Stimulated activated CD8-positive, alpha-beta memory T cell treated with anti-CD3 and anti-CD28 coated beads, Interleukin-7, amount 100 ng/mL, for 1 hour (primary cell): ENCODE measurements at places on chromosomes 5 and 9.

DNA sequence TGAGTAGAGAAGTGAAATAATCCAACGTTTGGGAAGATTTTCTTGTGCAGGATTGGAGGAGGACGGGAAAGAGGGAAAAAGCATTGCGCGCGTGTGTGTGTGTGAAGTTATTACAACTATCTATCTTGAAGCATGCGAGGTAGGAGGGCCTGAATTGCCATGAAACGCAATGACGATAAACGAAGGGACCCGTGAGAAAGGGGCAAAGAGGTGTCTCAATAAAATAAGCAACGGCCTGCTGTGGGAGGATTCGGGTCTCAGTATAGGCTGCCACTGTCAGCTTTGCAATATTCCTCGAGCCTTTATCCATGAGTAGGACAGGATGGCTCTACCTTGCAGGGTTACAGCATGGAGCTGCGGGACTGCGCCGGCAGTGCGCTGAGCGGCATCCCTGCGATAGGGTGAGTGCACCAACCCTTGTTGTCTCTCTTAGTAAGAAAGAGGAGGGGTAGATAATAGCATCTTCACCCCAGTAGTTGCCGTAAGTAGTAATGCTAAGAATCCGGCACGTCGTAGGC is 631 bp upstream of the RCL1 start:
- DNase-seq = no peak

- no peak for DNase-seq
Observed at GRCh38 chr5:129246088-129246487, 151.5 kb downstream of the ISOC1 start.

GRCh38 chr9:121573717-121574485 is 74.3 kb upstream of the GGTA1 start:
- DNase-seq = no peak

DNA sequence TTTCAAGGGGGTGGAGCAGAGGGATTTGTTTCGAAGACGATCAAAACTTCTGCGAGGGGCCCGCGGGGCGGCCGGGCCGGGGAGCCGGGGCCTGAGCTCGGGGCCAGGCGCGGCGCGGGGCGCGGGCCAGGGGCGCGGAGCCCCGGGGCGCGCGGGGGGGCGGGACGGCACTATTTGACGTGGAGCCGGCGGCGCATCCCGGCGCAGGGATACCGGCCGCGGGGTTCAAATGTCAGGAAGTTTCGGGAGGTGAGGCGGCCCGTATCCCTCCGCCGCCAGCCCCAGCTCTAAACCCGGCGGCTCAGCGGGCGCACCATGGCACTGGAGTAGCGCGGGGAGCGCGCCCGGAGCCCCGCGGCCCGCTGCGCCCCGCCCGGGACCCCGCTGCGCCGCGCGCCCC is at the start of gene LMX1B:
Gene LMX1B, plus strand, starts transcription at position 278 of the 400 bp plus-strand sequence. CDS start 522 bp downstream, outside the sequence.
- no peak for DNase-seq

DNA sequence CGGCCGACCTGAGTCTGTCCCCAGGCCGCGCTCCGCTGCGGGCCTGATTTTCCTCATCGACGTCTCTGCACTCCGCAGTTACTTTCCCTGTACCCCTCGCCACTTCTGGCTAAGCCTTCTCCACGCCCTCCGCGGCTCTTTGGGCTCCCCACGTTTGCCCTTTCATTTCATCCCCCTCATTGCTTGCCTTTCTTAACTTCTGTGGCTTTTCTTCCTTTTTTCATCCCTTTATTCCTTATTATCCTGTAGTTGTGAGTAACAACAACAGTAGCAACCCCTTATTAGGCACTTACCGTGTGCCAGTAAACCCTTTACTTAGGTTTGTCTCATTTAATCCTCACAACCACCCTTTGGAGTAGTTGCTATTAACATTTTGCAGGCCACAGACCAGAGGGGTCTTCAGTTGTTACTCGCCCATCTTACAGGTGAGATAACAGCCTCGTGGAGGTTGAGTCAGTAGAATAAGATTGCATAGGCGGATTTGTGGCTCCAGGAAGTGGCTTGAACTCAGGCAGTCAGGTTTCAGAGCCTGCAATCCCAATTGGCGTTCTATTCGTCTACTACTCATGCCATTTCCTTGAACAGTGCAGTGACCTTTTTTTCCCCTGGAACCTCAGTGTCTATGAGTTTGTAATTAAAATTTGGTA is 724 bp downstream of the TCERG1 start:
- no peak for DNase-seq

DNA sequence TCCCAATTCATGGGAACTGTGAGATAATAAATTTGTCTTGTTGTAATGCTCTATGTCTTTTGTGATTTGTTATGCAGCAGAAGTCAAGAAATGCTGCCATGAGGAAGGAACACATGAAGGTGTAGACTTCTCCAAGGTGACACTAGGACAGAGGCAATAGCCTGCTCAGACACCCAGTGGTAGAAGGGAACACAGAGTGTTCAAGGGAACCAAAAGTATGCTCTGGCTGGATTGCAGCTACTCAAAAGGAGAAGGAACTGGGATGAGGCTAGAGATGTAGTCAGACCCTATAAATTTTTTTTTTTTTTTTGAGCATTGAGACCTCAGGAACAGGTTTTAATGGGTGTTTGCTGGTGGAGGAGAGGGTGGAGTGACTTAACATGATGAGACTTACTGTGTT is 232.5 kb downstream of the PARP8 start:
- no peak for DNase-seq

DNA sequence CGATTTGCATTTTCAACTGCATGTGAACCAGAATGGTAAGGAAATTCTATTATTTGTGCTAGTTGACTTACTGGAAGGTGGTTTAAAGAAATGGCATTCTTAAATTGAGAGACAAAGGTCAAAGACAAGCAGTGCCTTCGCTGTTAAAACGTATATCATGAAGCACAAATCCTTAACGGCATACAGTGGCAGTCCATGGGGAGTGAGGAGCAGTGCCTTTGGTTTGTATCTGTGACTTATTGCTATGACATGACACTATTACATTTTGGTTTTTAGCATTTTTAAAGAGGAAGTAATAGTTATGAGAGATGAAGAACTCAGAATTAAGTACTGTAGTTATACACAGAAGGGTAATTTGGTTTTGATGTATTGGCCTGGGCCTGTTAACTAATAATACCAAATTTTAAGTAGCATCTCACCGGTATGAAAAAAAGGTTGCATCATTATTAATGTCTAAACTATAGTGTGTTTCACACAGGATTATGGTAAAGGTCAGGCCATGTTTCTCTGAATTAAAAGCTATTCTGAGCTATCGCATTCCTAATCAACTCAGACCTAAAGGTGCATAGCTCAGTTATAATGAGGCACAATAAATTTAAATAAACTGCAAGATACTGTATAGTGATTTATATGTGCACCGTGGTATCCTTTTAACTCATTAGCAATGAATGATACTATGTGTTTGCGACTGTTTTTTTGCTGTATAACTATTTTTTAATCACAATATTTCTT is 339.8 kb upstream of the ARRDC3 start:
- DNase-seq = no peak

- no peak for DNase-seq
Observed at GRCh38 chr5:83937837-83938236, 217.2 kb upstream of the HAPLN1 start.

- DNase-seq = no peak
Observed at GRCh38 chr5:164002214-164002613, 496.8 kb downstream of the MAT2B start.

- DNase-seq = no peak
Observed at GRCh38 chr5:23506329-23507236, 826 bp upstream of the PRDM9 start.

- DNase-seq = no peak
Observed at GRCh38 chr9:97525451-97525850, 24.0 kb downstream of the TMOD1 start.

- no peak for DNase-seq
Observed at GRCh38 chr5:88778736-88779135, 104.2 kb downstream of the MEF2C start.

- DNase-seq = no peak
Observed at GRCh38 chr9:101265261-101265660, 119.5 kb downstream of the BAAT start.

GRCh38 chr5:80761176-80761575 is 106.4 kb upstream of the DHFR start:
- DNase-seq = no peak

DNA sequence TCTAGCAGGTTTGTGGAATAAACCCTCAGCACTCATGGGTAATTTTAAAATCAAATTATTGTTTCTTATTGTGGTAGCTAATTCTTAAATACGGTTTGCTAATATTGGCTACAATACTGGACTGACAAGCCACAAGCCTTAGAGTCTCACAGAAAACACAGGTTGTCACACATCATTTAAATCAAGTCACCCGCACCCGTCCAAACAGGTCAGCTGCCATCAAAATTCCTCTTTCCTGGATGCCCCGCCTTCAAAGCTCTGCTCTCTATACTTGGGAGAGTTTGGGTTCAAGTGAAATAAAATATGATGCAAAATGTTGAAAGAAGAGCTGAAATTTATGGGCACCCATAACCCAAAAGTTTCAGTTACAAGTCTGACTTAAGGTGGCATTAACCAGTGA is 12.3 kb upstream of the SUSD1 start:
- DNase-seq = no peak

DNA sequence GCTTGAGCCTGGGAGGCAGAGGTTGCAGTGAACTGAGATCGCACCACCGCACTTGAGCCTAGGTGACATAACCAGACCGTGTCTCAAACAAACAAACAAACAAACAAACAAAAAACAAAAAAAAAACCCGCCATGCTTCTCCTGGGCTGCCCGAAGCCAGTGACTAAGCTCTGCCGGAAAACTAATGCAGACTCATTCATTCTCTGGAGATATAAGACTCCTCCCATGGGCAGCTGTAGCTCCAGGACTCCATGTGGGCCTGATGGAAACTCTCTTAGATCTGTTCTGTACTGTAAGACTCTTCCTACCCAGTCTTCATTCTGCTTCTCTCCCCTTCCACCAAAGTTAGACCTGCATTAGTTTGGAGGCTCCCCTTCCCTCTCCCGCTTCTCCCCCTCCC is 11.1 kb downstream of the GLDC start:
- DNase-seq = no peak

DNA sequence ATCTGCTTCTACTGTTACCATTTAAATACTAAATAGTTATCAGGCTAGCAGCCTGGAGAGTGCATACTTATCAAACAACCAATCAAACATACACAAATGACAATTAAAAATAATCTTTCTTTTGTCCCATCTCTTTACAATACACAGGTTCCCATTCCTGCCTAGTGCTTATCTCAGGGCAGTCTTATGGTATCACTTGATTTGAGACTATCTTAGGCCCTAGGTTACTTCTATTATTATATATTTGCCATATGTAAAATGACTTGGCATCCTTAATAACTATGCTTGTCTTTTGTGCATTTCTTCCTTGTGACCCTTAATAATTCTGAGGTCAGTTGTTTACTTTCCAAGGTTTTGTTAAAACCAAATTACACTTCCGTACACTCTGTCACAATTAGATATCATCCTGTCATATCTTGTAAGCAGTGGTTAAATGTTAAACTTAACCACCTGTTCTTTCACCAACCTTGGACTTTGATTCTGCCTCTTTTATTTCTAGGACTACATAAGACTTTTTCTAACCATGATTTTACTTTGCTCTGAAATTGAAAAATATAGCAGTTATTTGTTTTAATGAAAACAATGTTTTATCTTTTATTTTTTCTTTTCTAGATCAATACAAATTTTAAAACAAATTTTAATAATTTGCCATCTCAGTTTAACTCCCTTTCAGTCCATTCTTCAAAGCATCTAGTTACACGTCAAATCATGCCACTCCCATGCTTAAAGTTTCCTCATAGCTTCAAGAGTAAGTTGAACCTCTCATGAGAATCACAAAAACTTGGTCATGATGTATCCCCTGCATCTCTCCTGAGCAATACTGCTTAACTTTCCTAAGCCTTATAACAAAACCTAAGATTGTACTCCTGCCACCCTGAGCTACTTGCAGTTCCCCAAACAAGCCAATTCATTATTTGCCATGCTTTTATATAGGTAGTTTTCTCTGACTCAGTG is 281.3 kb downstream of the HCN1 start:
- DNase-seq = no peak

DNA sequence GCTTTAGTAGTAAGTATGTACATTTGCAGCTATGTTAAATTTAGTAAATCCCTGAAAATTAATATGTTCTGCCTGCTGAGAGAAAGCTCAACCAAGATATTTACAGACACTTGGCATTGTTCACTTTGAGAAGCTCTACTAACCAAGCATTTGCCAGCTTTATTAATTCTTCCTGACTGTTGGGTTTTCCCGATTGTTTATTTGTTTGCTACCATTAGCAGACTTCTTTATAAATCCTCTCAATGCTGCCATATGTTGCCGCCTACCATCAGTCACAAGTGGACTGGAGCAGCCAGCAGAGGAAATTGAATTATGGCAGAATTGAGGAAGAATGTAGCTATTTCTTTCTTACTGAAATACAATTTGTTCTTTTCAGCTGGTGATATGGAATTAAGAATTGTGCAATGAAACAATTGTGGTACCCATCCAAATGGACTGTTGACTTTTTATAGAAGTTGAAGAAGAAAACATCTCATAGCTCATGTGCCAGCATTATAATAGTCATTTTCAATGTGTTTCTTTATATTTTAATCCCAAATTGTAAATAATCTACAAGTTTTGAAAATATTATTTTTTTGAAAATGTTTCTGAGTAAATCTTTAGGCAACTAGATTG is 588.7 kb upstream of the CDH6 start:
- no peak for DNase-seq

- DNase-seq = no peak
Observed at GRCh38 chr5:1009359-1010180, 968 bp downstream of the NKD2 start.

GRCh38 chr9:21265421-21266189 is 25.8 kb upstream of the IFNA14 start:
- no peak for DNase-seq

GRCh38 chr5:6885581-6885980 is 172.3 kb downstream of the TENT4A start:
- DNase-seq = no peak

GRCh38 chr5:82403724-82404123 is 125.6 kb upstream of the RPS23 start:
- DNase-seq = no peak

GRCh38 chr9:95373069-95373681 is 55.7 kb upstream of the FANCC start:
- no peak for DNase-seq

- no peak for DNase-seq
Observed at GRCh38 chr5:164360589-164360988, 855.2 kb downstream of the MAT2B start.

- no peak for DNase-seq
Observed at GRCh38 chr5:158410976-158411375, 552.0 kb upstream of the CLINT1 start.

GRCh38 chr5:159838551-159839222 is 77.6 kb upstream of the ADRA1B start:
- no peak for DNase-seq

DNA sequence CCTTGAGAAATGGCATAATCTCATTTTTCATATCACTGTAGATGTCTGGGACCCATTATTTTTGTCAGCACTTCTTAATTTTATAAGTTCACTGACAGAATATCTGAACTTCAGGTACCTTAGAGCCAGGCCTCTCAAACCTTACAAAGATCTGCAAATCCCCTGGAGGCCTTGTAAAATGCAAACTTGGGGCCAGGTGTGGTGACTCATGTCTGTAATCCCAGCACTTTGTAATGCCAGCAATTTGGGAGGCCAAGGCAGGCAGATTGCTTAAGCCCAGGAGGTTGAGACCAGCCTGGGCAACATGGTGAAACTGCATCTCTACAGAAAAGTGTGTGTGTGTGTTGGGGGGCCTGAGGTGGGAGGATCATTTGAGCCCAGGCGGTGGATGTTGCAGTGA is 30.8 kb downstream of the RASGRF2 start:
- no peak for DNase-seq
